ENCODE measurements at places on chromosomes 6 and 20. TPM values are rescaled to one million over a fixed set of nuclear protein-coding genes. Genes with fewer than 3 reads are reported as not detected.

DNA sequence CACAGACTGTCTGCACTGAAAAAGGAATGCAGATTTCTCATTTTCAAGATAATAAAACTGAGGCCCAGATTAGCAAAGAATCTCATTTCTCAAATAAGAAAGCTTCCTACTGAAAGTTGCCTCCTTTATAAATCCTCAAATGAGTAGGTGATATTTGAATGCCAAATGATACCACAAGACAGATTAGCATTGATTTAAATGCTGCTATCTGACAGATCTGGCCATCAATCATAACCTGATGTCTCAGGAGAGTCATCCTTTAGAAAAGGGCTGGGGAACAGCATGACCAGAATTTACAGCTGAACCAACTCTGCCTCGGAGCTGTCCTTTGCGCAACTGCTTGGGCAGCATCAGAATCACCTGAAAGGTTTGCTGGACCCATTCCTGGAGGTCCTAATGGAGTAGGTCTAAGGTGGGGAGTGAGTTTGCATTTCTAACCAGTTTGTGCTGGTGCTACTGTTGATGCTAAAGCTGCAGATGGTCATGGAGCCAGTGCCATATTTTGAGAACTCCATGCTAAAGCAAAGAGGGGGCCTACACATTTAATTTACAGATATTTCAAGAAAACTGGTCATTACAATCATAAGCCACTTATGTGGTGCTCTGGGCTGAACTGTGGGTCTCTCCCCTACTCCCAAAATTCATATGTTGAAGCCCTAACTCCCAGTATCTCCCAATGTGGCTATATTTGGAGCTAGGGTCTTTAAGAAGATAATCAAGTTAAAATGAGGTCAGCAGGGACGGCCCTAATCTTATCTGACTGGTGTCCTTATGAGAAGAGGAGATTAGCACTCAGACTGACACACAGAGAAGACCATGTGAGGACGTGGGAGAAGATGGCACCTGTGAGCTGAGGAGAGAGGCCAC, 295.5 kb upstream of the JARID2 start:
- no peaks in the 10 kb centered on the region for H3K4me1 ChIP-seq
- no peak overlapping the region for H3K4me3 ChIP-seq
- H3K27me3 ChIP-seq, result no peaks in the 10 kb centered on the region

DNA sequence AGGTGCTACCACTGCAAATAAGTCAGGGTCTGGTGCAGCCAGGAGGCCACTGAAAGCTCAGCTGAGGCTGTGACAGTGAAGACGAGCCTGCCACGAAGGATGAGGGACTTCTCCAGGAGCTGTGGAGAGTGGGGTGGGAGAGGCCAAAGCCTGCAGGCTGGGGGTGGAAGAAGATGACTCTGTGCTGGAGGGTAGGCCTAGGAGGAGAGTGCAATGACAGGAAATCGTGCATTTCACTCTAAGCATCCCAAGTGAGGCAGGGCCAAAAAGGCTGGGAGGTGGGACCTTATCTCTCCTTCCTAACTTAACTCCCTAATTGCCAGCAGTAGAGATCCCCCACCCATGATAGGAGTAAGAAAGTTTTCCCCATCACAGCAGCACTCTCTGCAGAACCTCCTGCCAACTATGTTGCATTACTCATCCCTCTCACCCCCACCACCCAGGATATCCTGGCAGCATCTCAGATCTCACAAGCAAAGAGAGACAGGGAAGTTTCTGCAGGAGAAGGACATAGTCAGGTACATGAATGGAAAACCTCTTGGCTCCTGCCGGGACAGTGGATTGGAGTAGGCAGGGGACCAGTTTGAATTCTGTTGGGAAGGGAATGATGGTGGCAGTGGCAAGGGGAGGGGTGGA, 466.2 kb downstream of the CDH26 start:
- no peak for DNase-seq
- no peaks in the 10 kb centered on the region for H3K36me3 ChIP-seq
- H3K27me3 ChIP-seq, result no peaks in the 10 kb centered on the region
- no peak overlapping the region for H3K27ac ChIP-seq

GRCh38 chr6:54018722-54019121, 92.5 kb upstream of the MLIP start:
- H3K27ac ChIP-seq, result no peak overlapping the region
- no peaks in the 10 kb centered on the region for H3K4me1 ChIP-seq
- no peaks in the 10 kb centered on the region for H3K36me3 ChIP-seq
- H3K27me3 ChIP-seq, result peaks cover 2% of the 10 kb centered on the region

GRCh38 chr6:55040102-55040848, 134.0 kb upstream of the HCRTR2 start:
- H3K4me3 ChIP-seq, result no peak overlapping the region
- H3K27me3 ChIP-seq, result no peaks in the 10 kb centered on the region
- no peak overlapping the region for H3K27ac ChIP-seq
- no peaks in the 10 kb centered on the region for H3K4me1 ChIP-seq
- DNase-seq, result no peak

GRCh38 chr6:117818449-117818848, 88.6 kb upstream of the SLC35F1 start:
- no peak overlapping the region for H3K4me3 ChIP-seq
- H3K27ac ChIP-seq, result no peak overlapping the region
- no peaks in the 10 kb centered on the region for H3K4me1 ChIP-seq
- H3K36me3 ChIP-seq, result no peaks in the 10 kb centered on the region

GRCh38 chr20:48171071-48171470, 385.8 kb upstream of the SULF2 start:
- H3K4me1 ChIP-seq, result no peaks in the 10 kb centered on the region
- no peak overlapping the region for H3K4me3 ChIP-seq
- H3K27ac ChIP-seq, result no peak overlapping the region
- H3K27me3 ChIP-seq, result peaks cover 6% of the 10 kb centered on the region

DNA sequence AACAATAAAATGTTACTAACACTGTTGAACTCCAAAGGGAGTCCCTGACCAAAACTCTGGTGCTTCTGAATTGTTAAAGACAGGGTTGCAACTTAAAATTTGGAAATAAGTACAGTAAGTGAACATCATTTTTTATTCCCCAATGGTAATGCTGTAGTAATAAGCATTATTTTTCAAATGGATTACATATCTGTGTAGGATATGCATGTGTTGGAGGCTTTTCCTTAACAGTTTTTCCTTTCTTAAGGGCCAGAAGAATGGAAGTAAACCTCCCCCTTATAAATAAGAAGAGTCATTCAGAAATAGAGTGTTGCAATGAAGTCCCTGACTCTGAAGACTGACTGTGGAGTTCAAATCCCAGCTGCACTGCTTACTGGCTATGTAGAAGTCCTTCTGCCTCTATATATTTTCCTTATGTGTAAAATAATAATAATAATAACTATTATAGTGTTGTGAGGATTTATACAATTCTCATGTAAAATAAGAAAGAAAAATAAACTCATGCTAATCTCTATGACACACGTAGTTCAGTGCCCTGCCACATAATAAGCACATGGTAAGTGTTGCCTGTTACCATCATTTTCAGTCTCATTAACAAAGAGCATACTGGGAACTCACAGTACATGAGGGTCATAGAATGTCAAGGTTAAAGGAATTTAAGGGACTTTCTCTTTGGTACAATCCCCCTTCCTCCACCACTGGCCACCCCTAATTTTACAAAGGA, 129.8 kb upstream of the SMLR1 start:
- peak overlapping the region; percentile 56 for H3K27ac ChIP-seq
- DNase-seq, result no peak
- peak overlapping the region; percentile 6 for H3K4me3 ChIP-seq
- peaks cover 27% of the 10 kb centered on the region for H3K4me1 ChIP-seq
- peaks cover 22% of the 10 kb centered on the region for H3K36me3 ChIP-seq

The ZSCAN31 gene
- 2.0 TPM for total RNA-seq

The ENPP3 gene
- total RNA-seq, result 0.36 TPM

The CDC25B gene
- 264 TPM for total RNA-seq

Measured in activated naive CD8-positive, alpha-beta T cell treated with anti-CD3 and anti-CD28 coated beads, Interleukin-2, amount 10 ng/mL, durations not matched to agents 7 days and 5 days (primary cell).